Activated CD4-positive, CD25-positive, alpha-beta regulatory T cell treated with anti-CD3 and anti-CD28 coated beads, Interleukin-2, amount 50 U/mL, for 72 hours (primary cell): ENCODE measurements at places on chromosomes 7 and 10.

DNA sequence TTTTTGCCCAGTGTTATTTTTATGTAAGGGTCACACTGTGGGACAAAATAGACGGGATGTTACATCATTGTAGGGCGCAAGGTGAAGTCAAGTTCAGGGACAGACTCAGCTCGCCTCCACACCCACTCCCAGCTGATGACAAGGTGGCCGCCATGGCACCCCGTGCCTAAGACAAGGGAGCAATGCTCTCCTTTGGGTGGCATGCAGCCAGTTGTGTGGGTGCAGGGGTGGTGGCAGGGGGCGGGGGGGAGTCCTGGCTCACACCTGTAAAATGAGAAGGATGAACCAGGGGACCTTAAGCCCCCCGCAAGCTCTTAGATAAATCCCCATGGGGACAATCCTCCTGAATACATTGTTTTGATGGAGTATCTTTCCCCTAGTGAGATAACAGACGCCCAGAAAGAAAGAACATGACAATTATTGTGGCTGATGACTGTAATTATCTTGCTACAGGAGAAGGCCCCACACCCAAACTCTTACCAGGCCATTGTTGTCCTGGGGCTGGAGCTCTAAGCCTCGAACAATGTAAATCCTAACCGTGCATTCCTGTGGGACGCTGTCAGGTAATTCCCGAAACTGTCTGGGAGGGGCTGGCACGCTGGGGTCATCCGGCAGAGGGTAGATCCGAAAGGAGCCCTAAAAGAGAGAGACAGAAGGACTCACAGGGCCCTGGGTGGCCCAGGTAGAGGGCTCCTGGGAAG is 148.7 kb downstream of the MYOF start:
- DNase-seq: no peak

DNA sequence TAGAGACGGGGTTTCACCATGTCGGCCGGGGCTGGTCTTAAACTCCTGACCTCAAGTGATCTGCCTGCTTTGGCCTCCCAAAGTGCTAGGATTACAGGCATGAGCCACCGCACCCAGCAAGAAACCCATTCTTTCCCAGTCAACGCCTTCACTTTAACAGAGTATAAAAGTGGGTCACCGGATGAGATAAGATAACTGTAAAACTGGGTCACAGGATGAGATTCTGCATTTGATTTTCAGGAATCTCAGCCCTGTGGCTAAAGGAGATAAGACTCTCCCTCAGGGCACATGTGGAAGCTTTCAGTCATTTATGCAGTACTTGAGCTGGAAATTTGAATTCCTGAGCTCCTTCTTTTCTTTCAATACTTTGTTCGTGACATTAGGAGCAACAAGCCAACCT is 70.8 kb downstream of the LRRC17 start:
- DNase-seq: no peak

DNA sequence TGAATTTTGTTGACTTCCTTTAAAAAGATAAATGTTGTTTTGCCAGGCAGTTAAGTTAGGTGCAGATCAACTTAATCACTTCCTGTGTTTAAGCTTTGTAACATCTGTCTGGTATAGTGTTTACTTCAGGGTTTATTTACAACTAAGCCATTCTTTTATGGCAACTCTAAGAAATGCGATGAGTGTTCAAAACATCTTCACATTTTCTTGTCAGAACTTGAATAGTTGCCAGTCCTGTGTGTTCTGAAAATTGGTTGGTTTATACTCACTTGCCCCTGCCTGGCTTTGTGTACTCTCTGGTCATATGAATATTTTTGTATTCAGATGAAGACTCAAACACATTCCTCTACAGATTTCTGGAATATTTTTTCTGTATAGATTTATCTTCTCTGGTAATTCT is 327.2 kb downstream of the MDFIC start:
- no peak for DNase-seq

DNA sequence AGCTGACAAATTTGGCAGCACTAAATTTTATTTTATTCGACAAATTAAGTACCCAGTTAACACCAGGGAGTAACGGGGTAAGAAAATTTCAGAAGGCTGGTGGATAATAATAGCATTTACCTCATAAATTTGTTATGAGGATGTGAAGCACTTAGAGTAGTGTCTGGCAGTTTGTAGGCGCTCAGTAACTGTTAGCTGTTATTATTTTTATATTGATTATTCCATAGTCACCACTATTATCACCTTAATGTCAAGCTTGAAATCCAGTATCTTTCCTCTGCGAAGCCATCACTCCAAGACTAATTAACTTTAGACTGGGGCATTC is 563 bp upstream of the COA1 start:
- no peak for DNase-seq

DNA sequence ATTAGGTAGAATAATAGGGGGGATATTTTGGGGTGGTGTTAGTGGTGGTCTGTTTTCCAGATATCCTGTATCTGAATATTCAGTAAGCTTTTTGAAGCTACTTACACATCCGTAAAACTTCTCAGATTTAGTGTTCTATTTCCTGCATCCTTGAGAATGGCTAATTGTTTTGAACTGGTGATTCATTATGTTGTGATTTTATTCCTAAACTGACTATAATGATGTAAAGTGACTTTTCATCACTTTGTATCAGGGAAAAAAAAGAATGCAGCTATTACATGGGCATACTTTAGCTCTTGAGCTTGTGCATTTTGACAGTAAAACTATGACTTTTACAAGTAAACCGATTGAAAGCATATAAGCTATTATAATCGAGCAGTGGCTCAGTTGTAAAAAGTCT is 18.2 kb downstream of the WAC start:
- DNase-seq: no peak

- no peak for DNase-seq
These were observed 31.9 kb downstream of the CPED1 start for GRCh38 chr7:121020249-121020988.

GRCh38 chr7:150753826-150754603 is 16.8 kb downstream of the GIMAP5 start:
- no peak for DNase-seq
